Fibroblast of lung (primary cell): ENCODE measurements at places on chromosomes 12 and 14. TPM values are rescaled to one million over a fixed set of nuclear protein-coding genes. Genes with fewer than 3 reads are reported as not detected.

DNA sequence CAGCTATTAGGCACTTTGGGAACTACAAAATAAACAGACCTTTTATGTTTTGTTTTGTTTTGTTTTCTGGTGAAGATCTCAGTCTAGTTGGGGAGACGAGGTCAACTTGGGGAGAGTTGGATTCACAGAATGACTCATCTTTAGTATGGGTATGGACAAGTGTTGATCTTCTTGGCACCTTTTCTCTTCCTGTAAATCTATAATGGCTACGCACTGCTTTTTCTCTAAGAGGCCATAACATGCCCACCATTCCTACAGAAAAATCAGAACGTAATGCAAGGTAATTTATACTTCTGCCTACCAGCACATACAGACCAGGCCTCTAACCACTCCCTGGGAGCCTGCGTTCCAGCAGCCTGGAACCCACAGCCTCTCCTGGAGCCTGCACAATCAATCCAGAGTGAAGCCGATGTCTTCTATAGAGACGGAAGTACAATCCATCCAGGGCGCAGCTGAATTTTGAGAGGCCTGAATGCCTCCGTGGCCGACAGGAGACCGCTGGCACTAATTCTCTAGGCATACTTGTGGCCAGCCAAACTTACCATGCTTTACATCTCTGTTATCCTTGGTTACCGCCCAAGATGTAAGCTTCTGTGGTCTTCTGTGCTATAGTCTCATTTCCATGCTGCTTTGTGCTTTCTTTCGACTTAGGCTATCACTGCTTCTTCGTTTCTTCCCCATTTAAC, 717 bp downstream of the PPHLN1 start:
- H3K4me1 ChIP-seq: peaks cover 5% of the 10 kb centered on the region
- H3K36me3 ChIP-seq: no peaks in the 10 kb centered on the region
- peak overlapping the region; percentile 83 for H3K27ac ChIP-seq
- no peaks in the 10 kb centered on the region for H3K27me3 ChIP-seq
- peak overlapping the region; percentile 86 for H3K4me3 ChIP-seq
- DNase-seq: peak; percentile 84

OR11H12 gene
- total RNA-seq: not detected in 2 replicates

APAF1 gene
- total RNA-seq: 19.3 and 23.3 TPM in 2 replicates

DNA sequence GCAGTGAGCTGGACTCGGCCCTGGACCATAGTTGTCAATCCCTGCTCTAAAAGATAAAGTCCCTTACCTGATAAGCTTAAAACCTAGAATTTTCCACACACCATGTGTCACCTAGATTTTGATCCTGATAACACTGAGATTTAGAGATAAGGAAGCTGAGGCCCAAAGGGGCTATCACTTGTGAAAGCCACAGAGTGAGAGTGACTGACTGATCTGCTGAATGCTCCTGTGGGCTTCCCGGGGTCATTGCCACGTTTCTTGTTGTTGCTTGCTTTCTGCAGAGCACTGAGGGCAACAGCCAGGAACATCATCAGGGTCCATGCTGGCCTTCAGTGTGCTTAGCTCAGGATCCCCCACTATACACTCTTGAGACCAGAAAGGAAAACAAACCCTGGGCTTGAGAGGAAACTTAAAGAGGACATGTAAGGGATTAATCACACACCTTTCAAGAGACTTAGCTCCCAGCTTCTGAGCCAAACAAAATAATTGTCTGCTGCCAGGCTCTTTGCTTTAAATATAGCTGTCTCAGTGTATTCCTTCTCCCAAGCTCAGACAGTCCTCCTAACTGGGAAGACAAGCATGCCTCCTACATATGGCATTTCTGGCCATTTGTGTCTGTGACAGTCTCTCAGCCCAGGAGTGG, 82.6 kb upstream of the ARHGAP5 start:
- no peak overlapping the region for H3K27ac ChIP-seq
- DNase-seq: peak; percentile 82
- no peak overlapping the region for H3K4me3 ChIP-seq

DNA sequence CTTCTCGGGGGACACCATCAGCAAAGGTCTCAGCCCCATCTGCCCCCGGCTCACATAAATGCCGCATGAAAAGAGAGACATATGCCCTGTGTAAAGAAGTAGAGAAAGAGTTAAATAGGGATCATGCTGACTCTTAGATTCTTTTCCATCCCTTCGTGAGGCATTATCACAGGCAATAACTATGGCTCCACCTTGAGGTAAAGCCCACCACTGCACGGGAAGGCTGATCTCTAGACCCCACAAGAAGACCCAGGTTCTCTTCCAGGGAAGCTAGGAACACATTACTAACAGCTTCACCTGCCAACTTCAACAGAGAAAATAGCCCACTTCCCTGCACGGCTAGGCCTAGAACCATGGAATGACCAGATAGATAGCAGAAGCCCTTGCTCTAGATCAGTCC, 14.1 kb upstream of the NOP2 start:
- no peaks in the 10 kb centered on the region for H3K27me3 ChIP-seq
- no peaks in the 10 kb centered on the region for H3K4me1 ChIP-seq
- no peak for DNase-seq
- peaks cover 26% of the 10 kb centered on the region for H3K36me3 ChIP-seq
- no peak overlapping the region for H3K4me3 ChIP-seq

OVCH1 gene
- total RNA-seq: 0.51 and 1.2 TPM in 2 replicates

DIO2 gene
- 0.77 and 3.3 TPM in 2 replicates for total RNA-seq

- H3K27me3 ChIP-seq: peaks cover 5% of the 10 kb centered on the region
- H3K27ac ChIP-seq: no peak overlapping the region
- no peak for DNase-seq
- peaks cover 2% of the 10 kb centered on the region for H3K4me1 ChIP-seq
Measured at GRCh38 chr14:105063056-105063455, 2.2 kb downstream of the GPR132 start.

ERBB3 gene
- 0.66 and 1.3 TPM in 2 replicates for total RNA-seq

PZP gene
- total RNA-seq: not detected in 2 replicates

CARMIL3 gene
- 0.17 and 0.26 TPM in 2 replicates for total RNA-seq

DNA sequence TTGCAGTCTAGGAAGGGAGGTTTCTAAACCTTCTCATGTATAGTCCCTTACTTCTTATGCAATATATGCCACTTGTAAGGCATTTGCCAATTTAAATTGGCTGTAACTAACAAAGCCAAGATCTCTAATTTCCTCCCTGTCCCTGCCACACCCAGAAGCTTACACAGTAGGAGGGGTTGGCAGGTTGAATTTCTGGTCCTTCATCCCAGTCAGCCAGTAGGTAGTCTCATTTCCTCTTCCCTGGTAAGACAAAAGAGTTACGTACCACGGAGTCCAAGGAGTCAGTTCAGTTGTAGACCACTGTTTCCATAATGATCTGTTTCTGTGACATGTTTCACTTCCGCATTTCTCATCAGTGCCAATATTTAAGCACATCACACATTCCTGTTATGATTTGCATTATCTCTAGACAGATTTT, 47.0 kb upstream of the PLBD1 start:
- no peaks in the 10 kb centered on the region for H3K4me1 ChIP-seq
- no peaks in the 10 kb centered on the region for H3K36me3 ChIP-seq
- DNase-seq: no peak
- H3K27ac ChIP-seq: no peak overlapping the region
- H3K27me3 ChIP-seq: no peaks in the 10 kb centered on the region

DNA sequence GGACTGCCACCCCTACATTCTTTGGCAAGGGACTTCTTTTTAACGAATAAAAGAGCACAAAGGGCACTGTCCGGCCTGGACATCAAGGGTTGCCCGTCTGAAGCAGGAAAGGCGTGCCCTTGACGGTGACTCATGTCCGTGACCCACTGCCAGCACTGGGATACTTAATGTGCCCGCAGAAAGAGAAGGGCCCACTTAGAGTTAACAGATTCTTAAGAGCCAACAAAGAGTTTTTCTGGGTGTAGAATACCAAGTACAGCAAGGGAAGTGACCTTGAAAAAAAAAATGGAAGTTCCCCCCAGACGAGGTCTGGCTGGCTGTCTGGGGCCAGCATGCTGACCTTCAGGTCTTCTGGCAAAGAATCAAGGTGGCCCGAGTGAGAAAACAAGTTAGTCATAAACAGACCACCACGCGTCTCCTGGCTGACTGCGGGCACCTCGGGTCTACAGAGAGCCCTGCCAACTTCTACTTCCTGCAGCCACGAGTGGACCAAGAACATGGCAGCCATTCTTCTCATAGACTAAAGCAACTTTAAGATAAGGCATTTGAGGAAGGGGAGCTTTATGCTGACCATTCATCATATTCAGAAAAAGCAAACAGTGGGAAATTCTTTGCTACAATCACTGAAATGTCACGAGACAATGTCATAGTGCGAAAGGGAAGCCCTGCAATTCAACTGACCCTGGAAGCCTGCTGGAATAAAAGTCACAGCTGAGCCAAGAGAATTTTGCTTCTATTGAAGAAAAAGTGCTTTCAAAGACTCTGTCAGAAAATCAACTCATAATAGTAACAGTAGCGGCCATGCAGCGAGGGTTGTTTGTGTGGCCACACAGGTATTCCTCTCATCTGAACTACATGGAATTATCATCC, 10.5 kb upstream of the SELPLG start:
- peaks cover 29% of the 10 kb centered on the region for H3K36me3 ChIP-seq
- no peak overlapping the region for H3K27ac ChIP-seq
- peaks cover 35% of the 10 kb centered on the region for H3K4me1 ChIP-seq
- no peaks in the 10 kb centered on the region for H3K27me3 ChIP-seq
- DNase-seq: peak; percentile 68

- no peaks in the 10 kb centered on the region for H3K36me3 ChIP-seq
- no peak overlapping the region for H3K4me3 ChIP-seq
- no peak overlapping the region for H3K27ac ChIP-seq
- H3K4me1 ChIP-seq: no peaks in the 10 kb centered on the region
- no peak for DNase-seq
- H3K27me3 ChIP-seq: no peaks in the 10 kb centered on the region
Measured at GRCh38 chr12:92234533-92234932, 88.9 kb upstream of the BTG1 start.

GRCh38 chr14:102050625-102051024, 36.2 kb downstream of the HSP90AA1 start:
- H3K4me1 ChIP-seq: peaks cover 10% of the 10 kb centered on the region
- H3K27ac ChIP-seq: peak overlapping the region; percentile 63
- no peaks in the 10 kb centered on the region for H3K27me3 ChIP-seq
- DNase-seq: peak; percentile 77

GRCh38 chr14:69797573-69798338, 715 bp upstream of the SLC10A1 start:
- no peaks in the 10 kb centered on the region for H3K36me3 ChIP-seq
- no peak for DNase-seq
- H3K4me1 ChIP-seq: no peaks in the 10 kb centered on the region

- H3K4me1 ChIP-seq: no peaks in the 10 kb centered on the region
- DNase-seq: no peak
- H3K27ac ChIP-seq: no peak overlapping the region
- H3K36me3 ChIP-seq: no peaks in the 10 kb centered on the region
Measured at GRCh38 chr12:128042825-128043224, 224.1 kb upstream of the TMEM132C start.

AQP2 gene
- not detected in 2 replicates for total RNA-seq

DNA sequence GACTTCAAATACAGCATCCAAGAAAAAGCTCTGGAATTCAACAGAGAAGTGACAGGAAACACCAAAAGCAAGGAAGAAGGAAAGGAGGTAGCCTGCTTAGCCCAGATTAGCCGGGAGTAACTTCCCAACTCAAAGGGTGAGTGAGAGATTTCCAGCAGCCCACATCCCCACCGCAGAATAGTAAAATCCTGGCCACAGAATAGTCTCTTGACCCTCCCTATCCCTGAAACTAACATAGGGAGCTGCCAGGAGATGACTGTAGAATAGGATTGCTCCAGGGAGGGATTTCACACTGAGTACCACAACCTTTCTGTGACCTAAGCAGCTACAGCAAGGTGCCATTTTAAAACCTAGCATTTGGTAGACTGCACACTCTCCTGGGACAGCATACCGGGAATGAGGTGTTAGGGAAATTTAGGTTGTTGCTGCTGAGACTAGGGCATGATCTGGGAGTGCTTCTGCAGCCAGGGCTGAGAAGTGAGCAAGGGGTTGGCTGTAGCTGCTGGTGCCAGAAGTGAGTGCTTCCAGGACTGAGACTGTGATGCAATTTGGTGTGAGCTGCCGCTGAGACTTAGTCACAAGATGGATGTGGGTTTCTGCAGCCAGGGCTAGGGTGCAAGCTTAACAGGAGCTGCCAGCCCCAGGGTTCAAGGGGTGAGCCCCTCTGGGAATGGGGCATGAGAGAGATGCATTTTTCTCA, 66.0 kb downstream of the TMTC3 start:
- H3K36me3 ChIP-seq: no peaks in the 10 kb centered on the region
- H3K27me3 ChIP-seq: no peaks in the 10 kb centered on the region
- H3K27ac ChIP-seq: peak overlapping the region; percentile 69
- peaks cover 11% of the 10 kb centered on the region for H3K4me1 ChIP-seq

DNA sequence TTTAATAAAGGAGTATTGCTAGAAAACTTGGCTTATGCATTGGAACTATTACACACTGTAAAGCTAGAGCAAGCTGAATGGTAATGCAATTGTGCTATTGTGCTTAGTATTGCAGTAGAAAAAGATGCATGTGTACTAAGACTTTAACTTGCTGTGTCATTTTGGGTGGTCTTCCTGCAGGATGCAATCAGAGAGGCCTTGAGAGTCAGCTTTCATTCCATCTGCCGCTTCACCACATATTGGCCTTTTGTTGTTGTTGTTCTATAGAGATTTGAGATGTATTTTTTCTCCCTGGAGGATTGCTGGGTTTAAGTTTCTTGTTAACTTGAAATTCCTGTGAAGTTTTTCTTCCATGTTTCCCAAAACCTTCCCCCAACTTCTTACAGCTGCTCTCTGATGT, 449.7 kb downstream of the TMTC2 start:
- H3K36me3 ChIP-seq: no peaks in the 10 kb centered on the region
- DNase-seq: no peak
- no peak overlapping the region for H3K27ac ChIP-seq
- no peaks in the 10 kb centered on the region for H3K4me1 ChIP-seq
- no peaks in the 10 kb centered on the region for H3K27me3 ChIP-seq

DNA sequence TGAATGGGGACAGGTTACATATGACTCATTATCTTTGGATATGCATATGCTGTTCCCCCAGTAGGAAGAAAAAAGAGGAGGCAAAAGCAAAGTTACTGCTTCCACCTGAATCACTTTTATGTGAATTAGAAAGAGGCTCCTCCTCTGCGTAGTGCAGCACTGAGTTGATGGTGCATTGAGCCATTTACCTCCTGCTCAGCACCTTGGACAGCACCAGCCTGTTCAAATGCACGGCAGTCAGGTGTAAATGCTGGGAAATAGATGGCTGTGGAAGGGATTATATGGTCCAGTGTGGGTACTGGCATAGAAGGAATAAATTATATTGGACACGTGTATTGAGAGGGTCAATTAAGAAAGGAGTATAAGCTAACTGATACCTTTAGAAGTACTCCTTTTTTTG, 541.9 kb upstream of the SEL1L start:
- DNase-seq: no peak
- no peak overlapping the region for H3K27ac ChIP-seq
- H3K36me3 ChIP-seq: no peaks in the 10 kb centered on the region
- H3K27me3 ChIP-seq: no peaks in the 10 kb centered on the region
- no peaks in the 10 kb centered on the region for H3K4me1 ChIP-seq
